ENCODE measurements at places on chromosomes 4 and X. TPM values are rescaled to one million over a fixed set of nuclear protein-coding genes. Genes with fewer than 3 reads are reported as not detected.

The SULT1E1 gene
- total RNA-seq = 1.1 TPM

The MAGEC1 gene
- total RNA-seq = not detected

The TMEM184C gene
- total RNA-seq = 34.9 TPM

The AKAP14 gene
- not detected for total RNA-seq

The NFXL1 gene
- total RNA-seq = 10.8 TPM

The COL4A5 gene
- 63.1 TPM for total RNA-seq

The SPANXA1 gene
- total RNA-seq = not detected

The FGB gene
- total RNA-seq = not detected

The SCRG1 gene
- total RNA-seq = not detected

The AR gene
- under 0.01 TPM for total RNA-seq

The UGT2B7 gene
- 0.26 TPM for total RNA-seq

The APLN gene
- under 0.01 TPM for total RNA-seq

The DRD5 gene
- not detected for total RNA-seq

The NKX3-2 gene
- under 0.01 TPM for total RNA-seq

The CDS1 gene
- 28.2 TPM for total RNA-seq

The STK32B gene
- under 0.01 TPM for total RNA-seq

The SYTL5 gene
- 10.2 TPM for total RNA-seq

The LUZP4 gene
- not detected for total RNA-seq

The CFAP99 gene
- total RNA-seq = not detected

The ACTRT1 gene
- total RNA-seq = not detected

The FAM9B gene
- total RNA-seq = not detected

The CT45A3 gene
- total RNA-seq = not detected

The TIMM8A gene
- total RNA-seq = 4.4 TPM

The PNMA6F gene
- not detected for total RNA-seq

The HSPA4L gene
- 12.4 TPM for total RNA-seq

The MXRA5 gene
- total RNA-seq = 0.26 TPM

The HMGN5 gene
- total RNA-seq = 0.38 TPM

The SHISA3 gene
- not detected for total RNA-seq

The PLAC8 gene
- total RNA-seq = 4.4 TPM

The VSIG1 gene
- 0.26 TPM for total RNA-seq

The S100G gene
- not detected for total RNA-seq

The PTTG2 gene
- total RNA-seq = not detected

The DNAAF6 gene
- total RNA-seq = not detected

The CRMP1 gene
- total RNA-seq = not detected

The ZIC3 gene
- total RNA-seq = not detected

The SPANXN3 gene
- not detected for total RNA-seq

The DMD gene
- total RNA-seq = 4.0 TPM

The SETD7 gene
- total RNA-seq = 45.0 TPM

The KIAA1210 gene
- not detected for total RNA-seq

The EMCN gene
- total RNA-seq = not detected

The ARHGEF38 gene
- 0.26 TPM for total RNA-seq

The SLITRK2 gene
- total RNA-seq = not detected

The CT45A6 gene
- total RNA-seq = not detected

The SGMS2 gene
- 95.0 TPM for total RNA-seq

The DCAF8L2 gene
- not detected for total RNA-seq

The AFM gene
- not detected for total RNA-seq

The CT55 gene
- not detected for total RNA-seq

The CXCL1 gene
- 4.2 TPM for total RNA-seq

The GAGE12C gene
- not detected for total RNA-seq

The ATP2B3 gene
- not detected for total RNA-seq

The NSG1 gene
- total RNA-seq = 4.1 TPM

The CTAG2 gene
- not detected for total RNA-seq

The ETDB gene
- total RNA-seq = not detected

The TLL1 gene
- total RNA-seq = 0.53 TPM

Measured in bronchial epithelial cell (primary cell).